Endothelial cell of umbilical vein (primary cell): ENCODE measurements at places on chromosomes 12 and 14.

- DNase-seq = peak; percentile 14
These were observed 217.4 kb upstream of the DIO2 start for GRCh38 chr14:80428671-80429070.

DNA sequence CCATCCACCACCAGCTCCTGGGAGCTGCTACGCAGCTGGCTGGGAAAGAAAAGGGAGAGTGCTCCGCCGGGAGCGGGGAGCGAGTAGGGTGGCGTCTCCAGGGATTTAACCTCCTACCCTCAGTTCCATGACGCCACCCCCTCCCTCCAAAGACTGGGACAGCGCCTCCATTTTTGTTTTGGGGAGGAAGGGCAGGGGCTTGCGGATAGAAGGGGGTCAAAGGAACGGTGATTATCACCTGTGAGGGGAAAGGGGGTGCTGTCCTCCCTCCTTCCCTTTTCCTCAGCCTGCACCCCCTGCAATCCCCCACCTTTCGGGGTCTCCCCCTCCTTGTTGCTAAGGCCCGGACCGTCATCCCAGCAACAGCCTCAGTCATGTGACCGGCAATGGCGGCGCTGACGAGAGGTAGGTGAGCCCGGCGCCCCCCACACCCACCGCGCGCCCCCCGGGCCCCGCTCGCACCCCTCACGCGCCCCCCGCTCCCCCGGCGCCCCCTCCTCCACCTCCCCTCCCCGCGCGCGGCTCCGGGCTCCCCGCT lies at the start of gene DTX3:
Gene DTX3 (plus strand): TSS at position 371 of the 538 bp plus-strand sequence. CDS start 1,694 bp downstream, outside the sequence.
- peak; percentile 18 for DNase-seq

GRCh38 chr12:39301422-39301821 lies 141.5 kb downstream of the KIF21A start:
- DNase-seq = no peak

DNA sequence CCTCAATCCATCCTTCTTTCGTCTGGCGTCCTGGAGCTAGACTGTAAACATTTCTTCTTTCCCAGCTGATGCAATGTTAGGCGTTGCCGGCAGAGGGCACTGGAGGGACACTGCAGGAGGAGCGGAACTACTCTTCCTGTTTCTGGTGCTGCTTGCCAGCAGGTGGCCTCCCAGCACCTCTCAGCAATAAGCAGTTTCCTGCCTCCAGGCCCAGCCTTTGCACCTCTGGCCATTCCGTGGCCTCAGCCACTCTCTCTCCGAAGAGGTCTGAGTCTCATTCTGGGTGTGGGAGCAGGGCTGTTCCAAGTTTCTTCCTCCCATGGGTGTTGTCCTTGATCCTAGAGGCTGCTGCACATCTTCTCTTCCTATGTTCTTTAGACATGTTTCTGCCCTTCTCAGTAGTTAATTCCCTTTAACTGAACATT lies 7.5 kb upstream of the ASPG start:
- DNase-seq = peak; percentile 81

DNA sequence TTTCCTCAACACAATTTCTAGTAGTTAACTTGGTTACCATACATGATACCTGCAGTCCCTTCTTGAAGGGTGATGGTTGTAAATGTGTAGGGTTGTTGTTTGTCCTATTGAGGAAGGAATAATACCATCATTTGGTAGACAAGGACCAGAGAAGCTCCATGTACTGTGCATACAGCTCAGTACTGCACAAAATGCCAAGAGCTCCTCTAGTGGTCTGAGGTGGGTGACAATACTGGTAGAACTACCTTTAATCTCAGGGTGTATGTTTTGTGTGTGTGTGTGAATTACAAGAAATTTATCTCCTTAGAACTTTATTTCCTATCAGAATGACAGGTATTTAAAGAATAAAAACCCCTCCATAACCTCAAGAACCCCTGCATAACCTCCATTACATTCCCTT lies 575.3 kb downstream of the TMTC2 start:
- DNase-seq = no peak

DNA sequence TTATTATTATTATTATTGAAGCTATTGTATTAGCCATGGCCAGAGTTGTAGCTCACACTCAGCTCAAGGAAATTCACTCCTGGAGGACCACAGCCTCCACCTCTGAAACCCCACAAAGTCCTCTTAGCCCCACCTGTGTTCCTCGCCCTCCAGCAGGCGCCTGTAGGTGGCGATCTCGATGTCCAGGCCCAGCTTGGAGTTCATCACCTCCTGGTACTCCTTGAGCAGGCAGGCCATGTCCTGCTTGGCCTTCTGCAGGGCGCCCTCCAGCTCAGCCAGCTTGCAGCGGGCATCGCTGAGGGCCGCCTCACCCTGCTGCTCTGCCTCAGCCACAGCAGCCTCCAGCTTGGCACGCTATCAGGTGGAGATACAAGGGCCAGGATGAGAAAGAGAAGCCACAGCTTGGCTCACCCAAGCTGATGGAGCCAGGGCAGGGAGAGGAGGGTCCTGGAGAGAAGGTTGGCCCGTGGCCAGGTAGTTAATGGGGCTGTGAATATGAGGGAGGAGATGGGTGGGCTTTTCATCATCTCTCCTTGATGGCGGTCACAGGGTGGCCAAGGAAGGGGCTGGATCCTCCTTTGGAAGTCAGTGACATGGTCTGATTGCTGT lies 5.1 kb downstream of the KRT85 start:
- DNase-seq = no peak

- DNase-seq = no peak
These were observed at the start of the genes FOXA1 and TTC6 for GRCh38 chr14:37594971-37595808. Gene FOXA1, minus strand, starts transcription at chr14:37595249. Its CDS starts 277 bp downstream, at chr14:37594972. Gene TTC6, plus strand, starts transcription at chr14:37595629. Its CDS starts 26,436 bp downstream, at chr14:37622065.

DNA sequence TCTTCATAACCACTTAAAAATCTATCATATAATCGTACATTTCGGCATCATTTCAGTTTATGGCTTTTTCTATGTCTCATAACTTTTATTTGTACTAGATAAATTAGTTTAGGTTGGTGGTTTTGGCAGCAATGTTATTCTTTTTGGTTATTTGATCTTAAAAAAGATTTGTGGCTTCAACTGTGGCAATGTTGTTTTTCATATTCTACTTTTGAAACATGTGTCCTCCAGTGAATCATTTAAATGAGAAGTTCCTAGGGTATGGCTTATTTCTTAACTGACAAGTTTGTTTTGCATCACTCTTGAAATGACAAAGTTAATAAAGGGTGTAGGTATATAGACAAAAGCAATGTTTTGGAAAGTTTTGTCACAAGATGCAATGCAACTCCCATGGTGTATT lies 11.1 kb upstream of the KITLG start:
- no peak for DNase-seq

DNA sequence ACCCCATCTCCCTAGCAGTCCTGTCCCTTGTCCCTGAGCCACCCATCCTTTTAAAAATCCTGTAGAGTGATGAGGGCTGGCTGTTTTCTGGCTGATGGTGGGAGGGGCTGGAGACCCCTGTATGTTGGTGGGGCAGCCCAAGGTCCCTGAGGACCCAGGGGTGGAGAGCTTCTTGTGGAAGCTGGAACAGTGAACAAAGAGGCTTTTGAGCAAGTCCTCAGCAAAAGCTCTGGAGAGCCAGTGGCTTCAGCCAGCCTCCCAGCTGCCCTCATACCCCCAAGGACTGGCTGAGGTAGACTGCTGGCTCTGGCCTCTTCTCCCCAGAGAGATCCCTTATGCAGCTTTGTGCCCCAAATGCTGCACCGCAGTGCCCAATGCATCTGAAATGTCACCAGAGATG lies 29.2 kb upstream of the COL2A1 start:
- DNase-seq = no peak

GRCh38 chr14:65850429-65851135 lies 438.1 kb downstream of the FUT8 start:
- DNase-seq = no peak

- DNase-seq = peak; percentile 17
These were observed 176.8 kb downstream of the GXYLT1 start for GRCh38 chr12:41967668-41968500.

DNA sequence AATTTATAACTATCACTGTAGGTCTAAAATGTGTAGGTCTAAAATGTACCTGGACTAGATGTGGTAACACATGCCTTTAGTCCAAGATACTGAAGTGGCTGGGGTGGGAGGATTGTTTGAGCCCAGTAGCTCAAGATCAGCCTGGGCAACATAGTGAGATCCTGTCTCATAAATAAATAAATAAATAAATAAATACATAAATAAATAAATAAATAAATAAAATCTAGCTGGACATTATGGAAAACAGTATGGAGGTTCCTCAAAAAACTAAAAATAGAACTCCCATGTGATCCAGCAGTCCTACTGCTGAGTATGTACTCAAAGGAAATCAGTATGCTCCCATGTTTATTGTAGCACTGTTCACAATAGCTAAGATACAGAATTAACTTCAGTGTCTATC lies 24.0 kb downstream of the PDE3A start:
- no peak for DNase-seq

DNA sequence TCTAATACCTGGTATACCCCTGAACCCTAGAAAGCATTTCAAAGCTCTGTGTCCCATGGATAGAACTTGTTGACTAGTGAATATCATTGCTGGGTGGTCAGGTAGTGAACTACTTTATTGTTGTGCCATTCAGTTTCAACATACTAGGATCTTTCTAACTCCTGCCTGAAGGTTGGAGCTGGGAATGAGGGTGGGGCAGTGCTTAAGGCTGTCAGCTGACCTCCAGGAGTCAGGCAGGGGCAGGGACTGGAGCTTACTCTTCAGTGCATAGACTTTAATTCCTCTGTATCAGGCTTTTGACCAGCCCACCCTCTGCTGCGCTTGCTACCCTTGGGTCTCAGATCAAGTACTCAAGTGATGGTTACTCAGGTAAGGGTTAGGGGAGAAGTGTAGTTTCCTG lies 102.6 kb upstream of the RFX4 start:
- DNase-seq = no peak

GRCh38 chr14:63404906-63405305 lies 86.2 kb upstream of the GPHB5 start:
- DNase-seq = no peak

- no peak for DNase-seq
These were observed 36.3 kb upstream of the OAS1 start for GRCh38 chr12:112870267-112870980.

GRCh38 chr12:127277882-127278281 lies 989.1 kb upstream of the TMEM132C start:
- no peak for DNase-seq

GRCh38 chr12:42508913-42509460 lies 80.6 kb downstream of the PRICKLE1 start:
- DNase-seq = no peak

DNA sequence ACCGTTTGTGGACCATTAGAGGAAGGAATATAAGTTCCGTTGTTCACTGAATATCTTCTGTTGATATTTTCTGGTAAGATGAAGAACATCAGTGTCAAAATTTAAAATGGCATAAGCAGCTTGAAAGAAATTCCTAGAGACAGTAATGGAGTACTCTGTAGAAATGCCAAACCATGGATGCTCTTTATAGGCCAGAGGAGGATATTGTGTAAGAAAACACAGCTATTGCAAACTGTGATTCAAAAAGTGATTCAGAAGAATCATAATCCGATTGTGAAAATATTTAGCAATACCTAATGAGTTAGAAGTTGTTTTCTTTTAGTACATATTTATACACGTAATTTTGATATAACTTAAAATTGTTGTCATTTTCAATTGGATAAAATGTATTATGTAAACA lies 102.8 kb downstream of the SLC16A7 start:
- no peak for DNase-seq

- no peak for DNase-seq
These were observed 96.8 kb downstream of the ERGIC2 start for GRCh38 chr12:29283969-29284700.

DNA sequence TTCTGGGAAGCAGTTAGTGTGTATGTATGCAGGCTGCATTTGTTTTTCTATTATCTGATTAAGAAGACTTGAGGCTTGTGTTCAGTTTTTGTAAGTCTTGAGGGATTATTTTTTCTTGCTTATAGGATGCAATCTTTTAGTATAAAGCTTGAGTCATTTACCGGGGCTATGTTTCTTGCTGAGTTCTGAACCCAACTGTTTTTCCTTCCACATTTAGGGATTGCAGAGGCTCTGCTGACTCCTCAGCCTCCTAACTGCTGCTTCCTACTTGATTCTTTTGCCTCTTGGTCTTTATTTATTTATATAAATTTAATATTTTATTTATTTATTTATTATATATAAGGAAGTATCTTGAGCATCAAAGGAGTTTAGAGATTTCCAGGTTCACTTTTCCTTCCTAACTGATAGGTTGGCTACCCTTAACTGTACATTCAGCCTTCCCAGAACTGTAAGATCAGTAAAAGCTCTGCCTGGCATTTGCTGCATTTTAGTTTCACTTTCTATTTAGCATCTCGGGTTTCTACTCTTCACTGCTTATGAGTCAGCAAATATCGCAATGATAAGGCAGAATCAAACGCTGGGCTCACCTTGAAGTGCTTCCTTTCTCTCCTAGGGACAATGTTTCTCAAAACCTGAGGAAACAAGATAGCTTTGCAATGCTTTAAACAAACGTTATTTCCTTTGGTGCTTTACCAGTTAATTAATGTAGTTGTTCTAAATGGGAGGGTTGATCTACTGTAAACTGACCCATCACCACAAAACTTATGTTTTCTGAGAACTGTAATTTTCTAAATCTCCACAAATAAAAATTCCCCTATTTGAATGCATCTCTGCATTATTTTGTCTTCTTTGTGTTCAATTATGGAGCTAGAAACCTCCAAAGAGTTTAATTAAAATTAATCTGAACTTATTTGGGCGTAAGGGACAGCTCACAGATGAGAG lies 1183.7 kb upstream of the TMEM132C start:
- DNase-seq = peak; percentile 35

DNA sequence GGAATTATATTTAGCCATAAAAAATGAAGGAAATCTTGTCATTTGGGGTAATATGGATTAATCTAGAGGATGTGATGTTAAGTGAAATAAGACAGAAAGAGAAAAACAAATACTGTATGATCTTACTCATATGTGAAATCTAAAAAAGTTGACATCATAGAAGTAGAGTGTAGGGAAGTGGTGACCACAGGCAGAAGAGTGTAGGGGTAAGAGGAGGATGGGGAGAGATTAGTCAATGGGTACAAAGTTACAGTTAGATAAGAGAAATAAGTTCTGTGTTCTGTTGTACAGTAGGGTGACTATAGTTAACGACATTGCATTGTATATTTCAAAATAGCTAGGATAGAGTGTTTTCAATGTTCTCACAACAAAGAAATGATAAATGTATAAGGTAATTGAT lies 87.0 kb downstream of the TSHR start:
- DNase-seq = no peak

- DNase-seq = no peak
These were observed 69.1 kb upstream of the HOXC13 start for GRCh38 chr12:53869500-53869899.

- DNase-seq = peak; percentile 64
These were observed 78.7 kb downstream of the LRRC74A start for GRCh38 chr14:76904740-76905569.

- no peak for DNase-seq
These were observed 19.3 kb upstream of the MED6 start for GRCh38 chr14:70619708-70620107.

- DNase-seq = no peak
These were observed 403.3 kb upstream of the PRICKLE1 start for GRCh38 chr12:42992826-42993225.

GRCh38 chr12:32390572-32391219 lies 8.7 kb upstream of the FGD4 start:
- DNase-seq = peak; percentile 14

DNA sequence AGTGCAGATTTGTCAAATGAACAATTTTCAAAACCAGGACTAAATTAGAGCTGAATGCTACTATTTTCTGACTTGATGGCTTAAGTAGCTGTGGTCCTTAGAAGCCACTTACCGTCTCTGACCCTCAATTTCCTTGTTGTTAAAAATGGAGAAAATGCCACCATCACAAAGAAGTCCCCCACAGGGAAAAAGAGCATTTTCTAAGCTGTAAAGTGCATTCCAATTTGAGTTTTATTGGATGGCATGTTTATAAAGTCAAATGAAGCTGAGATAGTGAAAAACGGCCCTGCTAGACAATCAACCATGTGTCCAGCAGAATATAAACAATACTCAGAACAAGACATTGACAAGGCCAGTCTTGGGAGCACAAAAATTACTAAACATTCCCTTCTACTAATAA lies 53.6 kb downstream of the GOLGA5 start:
- peak; percentile 6 for DNase-seq
